Fibroblast of villous mesenchyme (primary cell): ENCODE measurements at places on chromosomes 16 and 17. TPM values are rescaled to one million over a fixed set of nuclear protein-coding genes. Genes with fewer than 3 reads are reported as not detected.

Gene HOXB4
- 1.7 and 1.9 TPM in 2 replicates for total RNA-seq

Gene RAC3
- 6.4 and 9.1 TPM in 2 replicates for total RNA-seq

Gene MILR1
- total RNA-seq: 2.6 and 3.9 TPM in 2 replicates

Gene UMOD
- total RNA-seq: not detected in 2 replicates

Gene KRT31
- not detected in 2 replicates for total RNA-seq
